ENCODE measurements at places on chromosomes 5 and 9.

DNA sequence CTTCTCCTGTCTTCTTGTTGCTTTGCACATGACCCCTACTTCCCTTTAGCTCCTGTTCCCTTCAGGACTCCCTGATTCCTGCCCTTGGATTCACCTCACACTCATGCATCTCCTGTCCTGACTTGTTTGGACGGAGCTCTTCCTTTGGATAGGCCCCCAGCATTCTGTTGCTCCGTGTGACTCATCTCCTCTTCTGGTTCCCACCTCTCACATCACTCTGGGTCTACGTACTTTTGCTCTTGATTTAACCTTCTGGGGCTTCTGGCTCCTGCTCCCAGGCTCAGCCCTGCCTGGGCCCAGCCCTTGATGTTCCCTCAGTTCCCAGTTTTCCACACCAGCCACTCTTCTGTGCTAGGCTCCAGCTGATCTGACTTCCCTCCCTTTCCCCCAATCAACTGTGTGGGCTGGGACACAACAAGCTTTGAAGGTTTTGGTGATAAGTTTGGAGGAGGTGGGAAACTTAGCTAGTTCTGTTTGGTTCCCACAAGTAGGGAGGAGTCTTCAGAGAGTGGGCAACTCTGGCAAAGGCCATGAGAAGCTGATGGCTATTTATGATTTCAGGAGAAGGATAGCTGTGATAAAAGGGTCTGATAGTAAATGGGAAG lies 331.5 kb downstream of the ARHGEF28 start:
- H3K36me3 ChIP-seq, result no peaks in the 10 kb centered on the region
- H3K4me3 ChIP-seq, result no peak overlapping the region
- DNase-seq, result no peak

DNA sequence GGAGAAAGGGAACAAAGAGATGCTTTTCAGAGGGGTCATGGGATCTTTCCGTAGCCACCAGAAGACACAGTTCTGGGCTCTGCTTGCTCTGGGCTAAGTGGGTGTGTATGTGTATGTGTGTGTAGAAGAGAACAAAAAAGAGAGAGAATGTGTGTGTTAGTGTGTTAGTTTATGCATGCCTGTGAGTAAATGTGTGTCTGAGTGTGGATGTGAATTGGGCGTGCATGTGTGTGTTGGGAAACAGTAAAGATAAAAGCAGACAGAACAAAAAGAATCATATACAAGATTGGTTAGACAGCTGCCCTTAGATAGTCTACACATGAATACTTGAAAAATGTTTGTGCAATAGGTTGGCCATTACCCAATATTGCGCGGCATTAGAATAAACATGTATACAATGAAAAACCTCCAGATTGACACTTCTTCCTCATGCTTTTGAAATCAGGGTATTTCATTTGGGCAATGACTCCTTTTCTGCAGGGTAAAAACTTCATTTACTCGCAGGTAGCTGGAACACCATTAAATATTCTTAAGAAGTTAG lies 36.5 kb upstream of the HSPA9 start:
- peaks cover 6% of the 10 kb centered on the region for H3K4me1 ChIP-seq
- H3K36me3 ChIP-seq, result no peaks in the 10 kb centered on the region
- H3K4me3 ChIP-seq, result no peak overlapping the region

DNA sequence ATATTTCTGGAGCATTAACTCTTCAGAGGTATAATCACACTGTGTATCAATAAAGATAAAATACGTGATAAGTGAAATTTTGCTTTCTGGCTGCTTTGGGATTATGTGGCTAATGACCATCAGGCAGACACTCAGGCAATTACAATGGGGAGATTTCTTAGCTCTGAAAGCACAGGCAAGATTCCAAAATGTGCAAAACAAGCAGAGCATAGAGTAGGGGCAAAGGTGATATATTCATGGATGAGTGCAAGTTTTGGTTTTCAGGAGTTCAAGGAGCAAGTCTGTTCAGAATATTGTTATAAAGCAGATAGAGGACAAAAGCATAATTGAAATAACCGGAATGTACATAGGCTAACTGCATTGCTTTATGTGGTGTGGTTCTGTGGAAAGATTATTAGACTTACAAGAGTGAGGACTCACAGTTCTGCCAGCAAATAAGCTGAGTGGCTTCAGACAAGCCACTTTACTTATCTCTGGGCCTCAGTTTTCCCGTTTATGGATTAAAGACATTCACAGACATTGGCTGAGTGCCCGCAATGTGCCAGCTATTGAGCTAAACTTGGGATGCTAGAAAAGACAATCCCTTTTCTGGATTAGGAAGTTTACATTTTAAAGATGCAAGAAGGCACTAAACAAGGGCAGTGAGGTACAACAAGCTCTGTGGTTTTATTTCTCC lies 945.6 kb upstream of the ARRDC3 start:
- H3K27ac ChIP-seq, result no peak overlapping the region
- no peaks in the 10 kb centered on the region for H3K4me1 ChIP-seq
- H3K36me3 ChIP-seq, result no peaks in the 10 kb centered on the region
- no peaks in the 10 kb centered on the region for H3K27me3 ChIP-seq

- no peaks in the 10 kb centered on the region for H3K27me3 ChIP-seq
- no peak overlapping the region for H3K27ac ChIP-seq
- H3K36me3 ChIP-seq, result no peaks in the 10 kb centered on the region
- H3K4me3 ChIP-seq, result no peak overlapping the region
- DNase-seq, result no peak
Observed at GRCh38 chr5:4197151-4197550, 601.5 kb downstream of the IRX1 start.
